ENCODE measurements at places on chromosomes 16 and 17.

GRCh38 chr16:75263291-75263962, 12.0 kb upstream of the BCAR1 start:
- peak; percentile 8 for DNase-seq

GRCh38 chr17:19343671-19344151, 18.8 kb downstream of the B9D1 start:
- DNase-seq, result no peak

DNA sequence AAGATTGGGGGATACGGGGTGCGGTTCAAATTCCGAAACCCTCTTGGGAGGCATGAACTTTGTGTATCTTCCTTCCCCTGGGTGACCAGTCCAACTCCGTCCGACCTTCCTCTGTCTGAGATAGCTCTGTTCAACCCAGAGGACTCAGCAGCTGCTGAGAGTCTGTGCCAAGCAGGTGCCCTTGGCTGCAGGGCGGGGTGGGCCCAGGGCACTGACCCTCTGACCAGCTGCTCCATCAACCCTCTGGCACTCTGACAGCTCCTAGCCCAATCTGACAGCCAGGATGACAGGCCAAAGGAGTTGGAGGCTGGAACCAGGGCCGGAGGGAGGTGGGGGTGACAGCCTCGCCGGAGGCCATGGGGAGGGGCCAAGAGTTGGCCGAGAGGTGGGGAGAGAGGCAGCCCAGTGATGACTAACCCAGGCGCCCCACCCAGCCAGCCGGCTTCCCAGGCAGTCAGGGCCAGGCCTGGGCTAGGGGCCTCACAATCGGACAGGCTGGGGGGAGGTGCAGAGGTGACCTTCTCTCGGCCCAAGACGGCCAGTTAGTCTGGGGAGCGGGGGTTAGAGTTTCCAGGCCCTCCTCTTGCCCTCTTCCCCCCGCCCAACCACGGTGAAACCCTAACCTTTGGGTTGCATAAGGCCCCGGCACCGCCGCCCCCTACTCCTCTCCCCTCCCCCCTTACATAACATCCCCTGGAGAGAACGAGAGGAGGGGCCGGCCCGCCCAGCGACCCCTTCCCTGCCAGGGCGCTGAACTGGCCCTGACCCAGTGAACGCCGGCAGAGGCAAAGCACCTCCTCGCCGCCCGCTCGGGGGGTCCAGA, 5.0 kb upstream of the TLCD2 start:
- peak; percentile 78 for DNase-seq

- DNase-seq, result peak; percentile 25
These were observed 11.4 kb upstream of the MRPS23 start for GRCh38 chr17:57861000-57861789.

DNA sequence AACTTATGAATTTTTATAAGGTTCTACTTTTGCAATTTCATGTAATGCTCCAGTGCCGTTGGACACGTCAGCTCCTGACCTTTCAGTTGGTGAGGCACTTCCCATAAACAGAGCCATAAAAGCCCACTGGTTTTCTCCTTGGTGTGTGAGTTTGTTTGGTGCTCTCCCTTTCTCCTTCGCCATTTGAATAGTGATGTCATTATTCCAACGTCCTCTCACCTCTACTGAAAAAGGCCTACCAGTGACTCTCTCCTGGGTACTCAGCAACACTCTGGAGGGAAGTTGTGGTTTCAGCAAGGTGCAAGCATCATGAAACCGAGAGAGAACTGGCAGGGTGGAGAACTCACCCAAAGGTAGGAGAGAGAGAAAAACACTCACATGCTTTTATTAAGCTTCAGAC, 29.6 kb upstream of the HNF1B start:
- DNase-seq, result peak; percentile 54

DNA sequence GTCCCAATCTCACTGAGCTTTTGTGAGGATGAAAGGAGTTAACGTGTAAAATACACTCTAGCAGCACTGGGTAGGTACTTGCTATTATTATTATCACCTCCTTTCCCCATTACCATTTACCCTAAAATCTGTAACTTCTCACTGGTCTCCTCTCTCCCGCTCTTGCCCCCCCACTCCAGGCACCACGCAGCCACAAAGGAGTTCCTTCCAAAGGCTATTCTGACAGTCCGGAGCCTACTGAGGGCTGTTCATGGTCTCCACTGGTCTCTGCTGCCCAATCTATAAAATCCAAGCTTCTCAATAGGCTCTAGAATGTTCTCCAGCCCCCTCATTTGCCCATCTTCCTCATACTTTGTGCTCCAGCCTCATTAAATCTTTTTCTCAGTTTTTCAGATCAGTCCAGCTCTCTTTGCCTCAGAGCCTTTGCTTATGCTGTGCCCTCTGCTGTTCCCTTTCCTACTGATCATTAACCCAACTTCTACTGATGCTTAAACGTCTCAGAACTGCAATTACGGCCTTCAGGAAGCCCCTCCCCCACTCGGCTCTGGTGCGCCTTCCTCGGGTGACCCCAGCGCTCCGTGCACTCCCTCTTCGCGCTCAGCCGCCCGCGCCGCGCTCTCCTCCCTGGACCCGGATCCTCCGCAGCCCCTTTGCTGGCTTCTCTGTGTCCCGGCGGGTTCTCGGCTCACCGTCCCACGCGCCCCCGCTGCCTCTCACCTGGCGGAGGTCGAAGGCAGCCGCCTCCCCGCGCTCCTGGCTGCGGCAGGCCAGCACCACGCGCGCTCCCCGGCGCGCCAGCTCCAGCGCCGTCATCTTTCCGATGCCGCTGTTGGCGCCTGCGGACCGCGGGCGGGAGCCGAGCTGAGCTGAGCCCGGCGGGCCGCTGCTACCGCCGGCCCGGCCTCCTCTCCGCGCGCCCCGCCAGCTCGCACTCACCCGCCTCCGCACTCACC, 737 bp downstream of the DHRS13 start:
- no peak for DNase-seq

- no peak for DNase-seq
These were observed 8.1 kb upstream of the EPX start for GRCh38 chr17:58184308-58184985.

- DNase-seq, result peak; percentile 38
These were observed 18.0 kb upstream of the ASGR2 start for GRCh38 chr17:7132511-7133094.

DNA sequence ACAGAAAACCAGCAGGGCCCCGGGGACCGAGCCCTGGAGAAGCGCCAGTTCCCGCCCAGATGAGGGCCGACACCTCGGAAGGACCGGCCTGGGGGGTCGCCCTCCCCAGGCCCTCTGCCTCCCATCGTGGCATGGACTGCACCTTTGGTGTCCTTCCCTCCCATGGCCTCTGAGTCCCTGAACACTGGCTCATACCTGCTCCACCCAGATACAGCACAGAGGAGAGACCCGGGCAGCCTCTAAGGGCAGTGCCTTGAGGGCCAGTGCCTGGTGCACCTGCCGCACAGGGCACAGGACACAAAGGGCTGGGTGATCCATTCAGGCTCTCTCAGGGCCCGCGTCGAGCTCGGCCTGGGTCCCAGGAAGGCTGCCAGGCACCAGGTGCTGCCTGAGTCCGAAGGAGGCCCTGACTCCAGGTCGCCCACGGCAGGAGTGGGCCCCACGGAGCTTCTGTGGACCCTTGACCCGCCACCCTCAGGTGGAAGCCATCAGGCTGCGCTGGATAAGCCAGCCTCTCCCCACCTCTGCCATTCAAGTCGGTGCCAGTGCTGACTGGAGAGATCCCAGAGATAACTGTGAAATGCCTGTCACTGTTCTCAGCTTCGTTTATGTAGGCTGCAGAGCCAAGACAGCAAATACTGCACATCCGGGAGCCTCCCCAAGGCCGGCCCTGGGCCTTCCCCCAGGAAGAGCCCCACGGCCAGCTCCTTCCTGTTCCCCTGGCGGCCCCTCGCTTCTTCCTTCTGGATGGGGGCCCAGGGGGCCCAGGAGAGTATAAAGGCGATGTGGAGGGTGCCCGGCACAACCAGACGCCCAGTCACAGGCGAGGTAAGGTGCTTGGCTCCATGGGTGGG, at the start of gene ZG16B:
ZG16B (plus strand) TSS at position 803 of the 854 bp plus-strand sequence. CDS start 139 bp downstream, outside the sequence.
- no peak for DNase-seq

- no peak for DNase-seq
These were observed 7.4 kb downstream of the NDRG4 start for GRCh38 chr16:58507195-58507962.

DNA sequence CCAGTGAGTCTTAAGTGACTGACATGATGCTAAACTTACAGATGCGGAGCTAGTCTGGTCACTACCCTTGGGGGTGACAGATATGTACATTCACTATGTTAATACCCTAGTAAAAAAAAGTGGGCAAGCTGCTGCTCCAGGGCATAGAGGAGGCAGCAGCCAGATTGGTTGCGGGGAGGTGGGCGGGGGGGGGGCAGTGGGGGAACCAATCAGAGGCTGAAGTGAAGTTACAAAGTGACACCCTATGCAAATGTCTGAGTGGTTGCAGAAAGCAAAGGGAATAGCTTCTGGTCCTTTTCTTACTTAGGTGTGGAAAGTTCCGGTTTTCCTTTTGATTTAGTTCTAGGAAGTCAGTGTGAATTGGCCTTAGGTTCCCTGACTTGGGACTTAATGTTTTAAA, 12.1 kb downstream of the NDEL1 start:
- no peak for DNase-seq

GRCh38 chr16:24309258-24310142, 53.4 kb downstream of the CACNG3 start:
- DNase-seq, result no peak

DNA sequence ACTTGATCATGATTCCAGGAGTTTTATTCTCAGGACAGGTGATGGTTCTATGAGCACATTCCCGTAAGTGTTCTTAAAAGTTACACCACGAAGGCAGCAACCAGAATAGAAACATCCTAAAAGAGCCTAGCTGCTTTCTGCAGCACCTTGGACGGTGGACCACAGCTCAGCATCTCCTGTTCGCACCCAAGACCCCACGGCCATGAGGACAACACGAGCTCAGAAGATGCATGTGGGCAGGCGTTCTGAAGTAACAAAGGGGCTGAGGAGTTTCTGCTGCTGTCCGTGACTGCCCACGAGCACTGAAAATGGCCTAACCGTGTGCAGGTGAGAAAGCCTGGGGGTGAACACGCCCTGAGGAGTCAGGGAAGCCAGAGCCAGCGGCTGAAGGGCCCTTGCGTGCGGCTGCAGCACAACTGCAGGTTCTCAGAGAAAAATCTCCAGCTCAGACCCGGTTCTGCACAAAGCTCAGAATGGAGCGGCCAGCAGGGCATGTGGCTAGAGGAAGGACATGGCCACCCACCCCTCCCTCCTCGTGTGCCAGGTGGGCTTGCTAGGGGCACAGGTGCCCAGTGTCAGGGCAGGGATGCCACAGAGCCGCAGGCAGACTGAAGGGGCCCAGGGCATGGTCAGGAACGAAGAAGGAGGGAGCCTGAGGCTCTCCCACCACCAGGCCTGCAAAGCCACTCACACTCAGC, 10.8 kb upstream of the C16orf95 start:
- no peak for DNase-seq

DNA sequence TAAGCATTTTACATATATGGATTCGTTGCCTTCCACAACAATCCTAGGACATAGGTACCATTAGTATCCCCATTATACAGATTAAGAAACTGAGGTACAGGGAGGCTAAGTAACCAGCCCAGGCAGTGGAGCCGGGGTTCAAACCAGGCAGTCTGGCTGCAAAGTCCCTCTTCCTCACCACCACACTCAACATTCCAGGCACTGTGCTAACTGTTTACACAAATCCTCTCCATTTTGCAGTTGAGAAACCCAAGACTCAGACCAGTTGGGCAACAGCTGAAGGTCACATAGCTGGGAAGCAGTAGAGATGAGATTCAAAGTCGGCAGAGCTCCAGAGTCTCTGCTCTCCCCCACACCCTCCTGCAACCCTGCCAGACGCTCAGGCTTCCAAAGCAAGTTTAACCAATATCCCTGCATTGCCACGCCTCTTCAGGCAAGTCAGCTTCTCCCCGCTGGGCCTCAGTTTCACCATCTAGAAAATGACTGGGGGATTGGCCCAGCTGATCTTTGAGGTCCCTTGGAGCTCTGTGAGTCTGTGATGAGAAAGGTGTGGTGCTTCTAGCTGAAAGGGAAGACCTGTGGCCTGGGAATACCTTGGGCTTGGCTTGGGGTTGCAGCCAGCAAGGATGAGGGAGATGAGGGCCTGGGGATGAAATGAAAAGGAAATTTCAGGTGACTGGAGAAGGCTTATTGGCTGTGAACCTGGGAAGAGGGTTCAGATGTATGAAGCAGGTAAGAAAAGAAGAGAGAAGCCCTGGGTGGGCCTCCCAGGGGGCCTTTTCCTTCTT, 14.0 kb downstream of the CCR7 start:
- no peak for DNase-seq

- no peak for DNase-seq
These were observed 13.2 kb downstream of the PSMD12 start for GRCh38 chr17:67353161-67353560.

- DNase-seq, result peak; percentile 53
These were observed 84.9 kb downstream of the HS3ST2 start for GRCh38 chr16:22898874-22899348.

DNA sequence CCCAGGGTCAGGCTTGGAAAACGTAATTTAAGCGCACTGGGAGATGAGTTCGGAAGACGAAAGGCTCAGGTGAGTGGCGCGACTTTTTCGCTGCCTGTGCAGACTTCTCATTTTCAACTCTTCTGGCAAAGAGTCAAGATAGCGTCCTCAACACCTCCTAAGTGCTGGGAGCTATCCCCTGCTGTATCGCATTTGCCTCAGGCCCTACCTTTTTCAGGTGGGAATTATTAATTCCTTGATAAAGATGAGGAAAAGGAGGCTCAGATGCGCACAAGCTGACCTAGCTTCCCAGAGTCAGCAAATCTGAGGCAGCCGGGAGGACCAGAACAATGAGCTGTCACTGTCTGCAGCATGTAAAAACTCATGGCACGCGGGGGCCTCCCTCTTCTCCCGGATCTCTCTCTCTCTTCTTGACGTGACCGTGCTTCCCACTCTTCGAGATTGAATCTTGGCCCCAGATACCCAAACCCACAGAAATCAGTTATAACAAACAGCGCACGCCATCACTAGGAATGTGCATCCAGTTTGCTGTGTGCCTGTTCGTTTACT, 512 bp upstream of the ADAMTS18 start:
- no peak for DNase-seq

DNA sequence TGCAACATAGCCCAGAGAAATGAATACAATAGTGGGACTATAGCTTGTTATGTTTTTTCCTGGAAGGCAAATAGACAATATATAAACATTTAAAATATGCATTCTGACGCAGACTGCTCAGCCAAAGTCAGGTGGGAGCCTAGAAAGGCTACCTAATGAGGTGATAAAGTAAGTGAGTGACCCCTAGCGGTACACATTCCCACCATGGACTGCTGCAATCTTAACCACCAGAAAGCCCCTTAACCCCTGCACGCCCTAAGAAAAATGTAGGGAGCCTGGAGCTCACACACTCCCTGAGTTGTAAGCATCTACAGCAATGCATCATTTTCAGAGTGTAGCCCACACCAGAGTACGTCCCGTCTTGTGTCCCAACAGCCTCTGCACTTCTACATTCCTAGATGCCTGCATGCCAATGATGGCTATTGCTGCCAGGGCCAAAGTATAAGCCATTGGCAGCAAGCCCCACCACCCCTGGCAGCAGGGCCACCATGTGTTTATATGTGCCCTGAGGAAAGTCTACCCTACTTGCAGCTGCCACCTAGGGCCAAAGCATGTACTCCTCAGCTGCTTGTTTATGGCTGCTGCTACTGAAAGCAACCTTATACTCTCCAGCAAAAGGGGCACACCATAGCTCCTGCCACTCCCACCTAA, 127.6 kb downstream of the KIF2B start:
- no peak for DNase-seq

- no peak for DNase-seq
These were observed 14.3 kb upstream of the SCIMP start for GRCh38 chr17:5248821-5249479.
